ENCODE measurements at places on chromosomes 6 and 20. TPM values are rescaled to one million over a fixed set of nuclear protein-coding genes. Genes with fewer than 3 reads are reported as not detected.

PHACTR3 gene
- 0.14 TPM for total RNA-seq

THEMIS gene
- not detected for total RNA-seq

OLIG3 gene
- total RNA-seq: not detected

DNA sequence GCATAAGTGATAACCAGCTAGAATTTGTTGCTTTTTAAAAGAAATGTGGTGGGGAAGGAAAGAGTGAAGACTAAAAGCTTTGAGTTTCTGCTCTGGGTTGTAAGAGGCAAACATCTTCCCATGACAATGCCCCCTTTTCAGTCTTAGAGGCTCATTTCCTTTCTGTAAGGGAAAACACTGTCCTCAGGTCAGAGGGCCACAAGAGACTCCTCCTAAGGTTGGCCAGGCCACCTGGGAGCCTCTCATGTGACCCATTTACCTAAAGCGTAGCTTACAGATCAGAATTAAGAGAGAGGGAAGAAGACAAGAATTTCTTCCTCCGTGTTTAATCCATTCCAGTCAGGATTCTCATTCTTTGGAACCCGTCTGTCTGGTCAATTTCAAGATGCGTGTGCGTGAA lies 220.4 kb upstream of the HEY2 start:
- no peak for DNase-seq

- DNase-seq: no peak
Measured at GRCh38 chr6:106490974-106491373, 130.5 kb downstream of the CRYBG1 start.

DNA sequence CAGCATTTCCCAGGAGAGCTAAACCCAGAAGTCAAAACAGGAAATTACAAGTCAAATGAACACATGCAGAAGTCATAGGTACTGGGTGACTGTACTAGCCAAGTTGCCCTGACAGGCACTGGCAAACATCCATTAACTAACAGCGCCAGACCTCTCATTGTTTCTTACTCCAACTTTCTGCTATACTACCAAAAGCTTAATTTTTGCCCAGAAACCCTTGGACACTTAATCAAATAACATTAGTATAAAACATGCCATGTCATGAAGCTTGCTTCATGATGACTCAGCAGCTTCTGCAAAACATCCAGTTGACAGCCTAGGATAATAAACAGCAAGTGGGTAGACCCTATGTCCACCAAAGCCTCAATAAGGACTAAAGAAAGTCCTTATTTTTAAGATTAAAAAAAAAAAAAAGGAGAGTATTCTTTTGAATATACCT lies 3.5 kb downstream of the NUP153 start:
- no peak for DNase-seq

GRCh38 chr6:26520237-26520849 lies 17.8 kb upstream of the HMGN4 start:
- DNase-seq: no peak

All from kidney epithelial cell (primary cell).